Activated T-helper 2 cell treated with anti-CD3 and anti-CD28 coated beads, Interferon-gamma antibody, Interleukin-2, Interleukin-4, amounts not matched to agents 10 μg/mL and 5 μg/mL and 100 μg/mL, durations not matched to agents 14 hours and 24 hours and 36 hours (primary cell): ENCODE measurements at places on chromosomes 6 and 20. TPM values are rescaled to one million over a fixed set of nuclear protein-coding genes. Genes with fewer than 3 reads are reported as not detected.

DNA sequence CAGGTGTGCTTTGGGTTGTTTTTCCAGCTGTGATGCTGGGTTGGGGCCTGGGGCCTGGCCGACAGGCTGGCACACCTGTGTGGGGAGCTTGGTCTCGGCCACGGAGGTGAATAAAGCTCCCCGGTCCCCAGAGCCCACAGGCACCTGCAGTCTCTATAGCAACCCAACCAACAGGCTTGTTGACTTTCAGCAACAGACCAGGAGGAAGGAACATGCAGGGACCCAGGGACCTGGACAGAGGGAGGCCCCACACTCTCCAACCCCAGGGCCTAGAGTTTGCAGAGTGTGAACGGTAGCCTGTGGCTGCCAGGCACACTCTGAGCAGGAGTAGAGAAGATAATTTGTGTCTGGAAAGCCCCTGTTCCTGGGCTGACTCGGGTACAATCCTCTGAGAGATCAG is 14.6 kb upstream of the SYNJ2 start:
- DNase-seq = no peak
- H3K4me3 ChIP-seq = no peak overlapping the region
- peaks cover 19% of the 10 kb centered on the region for H3K4me1 ChIP-seq
- H3K36me3 ChIP-seq = peaks cover 8% of the 10 kb centered on the region
- H3K27me3 ChIP-seq = peaks cover 13% of the 10 kb centered on the region

DNA sequence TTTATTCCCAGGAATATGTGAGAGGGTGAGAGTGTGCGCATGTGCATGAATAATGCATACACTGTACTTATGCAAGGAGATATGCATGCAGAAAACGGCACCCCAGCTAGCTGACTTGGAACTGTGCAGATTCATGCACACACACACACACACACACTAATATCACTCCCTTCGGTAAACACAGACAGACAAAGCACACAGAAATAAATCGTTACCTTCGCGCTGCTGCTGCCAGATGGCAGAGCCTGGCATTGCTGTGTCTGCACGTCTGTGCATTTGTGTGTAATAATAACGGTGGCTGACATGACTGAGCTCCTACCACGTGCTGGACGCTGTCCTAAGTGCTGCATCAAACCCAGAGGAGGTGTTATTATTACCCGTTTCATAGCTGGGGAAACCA is 36.8 kb downstream of the PREX1 start:
- no peak overlapping the region for H3K4me3 ChIP-seq
- peaks cover 9% of the 10 kb centered on the region for H3K36me3 ChIP-seq
- H3K27me3 ChIP-seq = peaks cover 3% of the 10 kb centered on the region

DNA sequence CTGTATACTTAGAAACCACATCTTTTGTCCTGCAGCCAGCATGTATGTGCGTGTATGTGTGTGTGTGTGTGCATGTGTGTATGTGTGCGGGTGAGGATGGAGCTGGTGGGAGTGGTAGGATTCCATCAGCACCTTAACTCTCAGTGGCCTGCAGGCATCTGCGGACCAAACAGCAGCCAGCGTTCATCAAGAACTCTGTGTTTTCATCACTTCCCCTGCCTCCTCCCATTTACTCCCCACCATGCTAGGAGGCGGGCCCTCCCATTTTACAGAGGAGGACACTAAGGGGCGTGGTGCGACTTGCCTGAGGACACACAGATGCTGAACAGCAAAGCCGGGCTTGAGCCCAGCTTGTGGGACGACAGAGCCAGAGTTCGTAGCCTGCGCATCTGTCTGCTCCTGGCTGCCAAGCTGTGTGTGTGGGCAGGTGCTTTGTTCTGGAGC is 8.9 kb downstream of the VSTM2L start:
- no peak overlapping the region for H3K4me3 ChIP-seq
- H3K27me3 ChIP-seq = peaks cover 47% of the 10 kb centered on the region
- peaks cover 9% of the 10 kb centered on the region for H3K4me1 ChIP-seq
- no peak overlapping the region for H3K27ac ChIP-seq
- no peak for DNase-seq
- no peaks in the 10 kb centered on the region for H3K36me3 ChIP-seq

GRCh38 chr20:58980711-58981627 is at the start of gene NELFCD:
NELFCD (plus strand) TSS chr20:58981256; CDS start chr20:58981310, 54 bp downstream.
- peaks cover 27% of the 10 kb centered on the region for H3K4me1 ChIP-seq
- peaks cover 3% of the 10 kb centered on the region for H3K27me3 ChIP-seq
- peak; percentile 83 for DNase-seq
- peak within 1 kb of the TSS; percentile 93 for H3K4me3 ChIP-seq

GRCh38 chr6:159684013-159684304 is 9.1 kb downstream of the SOD2 start:
- H3K27me3 ChIP-seq = no peaks in the 10 kb centered on the region
- DNase-seq = no peak
- peaks cover 62% of the 10 kb centered on the region for H3K36me3 ChIP-seq

DNA sequence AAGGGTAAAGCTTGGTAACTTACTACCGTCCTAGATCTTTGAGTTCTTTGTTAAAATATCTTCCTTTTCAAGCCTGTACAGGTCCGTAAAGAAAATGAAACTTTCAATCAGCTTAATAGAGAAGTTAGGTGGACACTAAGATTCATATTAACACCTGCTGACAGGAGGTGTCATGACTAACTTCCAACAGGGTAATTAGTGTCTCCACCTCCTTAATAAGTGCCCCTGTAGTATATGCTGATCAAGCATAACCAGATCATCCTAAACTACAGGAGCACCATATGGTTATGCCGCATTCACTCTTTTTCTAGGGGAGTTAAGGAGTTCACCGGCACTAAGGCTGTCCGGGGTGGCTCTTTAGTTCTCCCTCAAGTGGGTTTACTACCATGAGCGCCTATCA is 23.9 kb upstream of the RALGAPA2 start:
- no peaks in the 10 kb centered on the region for H3K36me3 ChIP-seq
- no peak overlapping the region for H3K27ac ChIP-seq
- peaks cover 11% of the 10 kb centered on the region for H3K27me3 ChIP-seq
- H3K4me3 ChIP-seq = no peak overlapping the region
- peaks cover 11% of the 10 kb centered on the region for H3K4me1 ChIP-seq
- no peak for DNase-seq

GRCh38 chr6:20203561-20204511 is 8.4 kb downstream of the MBOAT1 start:
- H3K36me3 ChIP-seq = peaks cover 48% of the 10 kb centered on the region
- H3K27ac ChIP-seq = peak overlapping the region; percentile 84
- H3K27me3 ChIP-seq = no peaks in the 10 kb centered on the region
- peaks cover 69% of the 10 kb centered on the region for H3K4me1 ChIP-seq

DNA sequence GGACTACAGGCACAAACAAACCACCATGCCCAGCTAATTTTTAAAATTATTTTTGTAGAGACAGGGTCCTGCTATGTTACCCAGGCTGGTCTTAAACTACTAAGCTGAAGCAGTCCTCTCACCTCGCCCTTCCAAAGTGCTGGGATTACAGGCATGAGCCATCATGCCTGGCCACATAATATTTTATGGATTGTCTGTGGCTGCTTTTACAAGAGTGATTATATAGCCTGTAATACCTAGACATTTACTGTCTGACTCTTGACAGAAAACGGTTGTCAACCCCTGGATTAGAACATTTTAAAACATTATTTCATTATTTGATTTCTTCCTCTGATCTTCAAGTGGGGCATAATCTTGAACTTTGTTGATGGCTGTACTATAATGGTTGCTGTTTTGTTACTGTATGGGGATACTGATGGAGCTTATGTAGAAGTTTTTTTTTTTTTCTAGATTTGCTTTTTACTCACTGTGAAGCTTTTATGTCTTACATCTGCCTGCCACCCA is 14.3 kb downstream of the PARD6B start:
- H3K27ac ChIP-seq = peak overlapping the region; percentile 73
- no peak for DNase-seq
- peaks cover 31% of the 10 kb centered on the region for H3K4me1 ChIP-seq
- H3K4me3 ChIP-seq = no peak overlapping the region
- H3K36me3 ChIP-seq = peaks cover 22% of the 10 kb centered on the region

DNA sequence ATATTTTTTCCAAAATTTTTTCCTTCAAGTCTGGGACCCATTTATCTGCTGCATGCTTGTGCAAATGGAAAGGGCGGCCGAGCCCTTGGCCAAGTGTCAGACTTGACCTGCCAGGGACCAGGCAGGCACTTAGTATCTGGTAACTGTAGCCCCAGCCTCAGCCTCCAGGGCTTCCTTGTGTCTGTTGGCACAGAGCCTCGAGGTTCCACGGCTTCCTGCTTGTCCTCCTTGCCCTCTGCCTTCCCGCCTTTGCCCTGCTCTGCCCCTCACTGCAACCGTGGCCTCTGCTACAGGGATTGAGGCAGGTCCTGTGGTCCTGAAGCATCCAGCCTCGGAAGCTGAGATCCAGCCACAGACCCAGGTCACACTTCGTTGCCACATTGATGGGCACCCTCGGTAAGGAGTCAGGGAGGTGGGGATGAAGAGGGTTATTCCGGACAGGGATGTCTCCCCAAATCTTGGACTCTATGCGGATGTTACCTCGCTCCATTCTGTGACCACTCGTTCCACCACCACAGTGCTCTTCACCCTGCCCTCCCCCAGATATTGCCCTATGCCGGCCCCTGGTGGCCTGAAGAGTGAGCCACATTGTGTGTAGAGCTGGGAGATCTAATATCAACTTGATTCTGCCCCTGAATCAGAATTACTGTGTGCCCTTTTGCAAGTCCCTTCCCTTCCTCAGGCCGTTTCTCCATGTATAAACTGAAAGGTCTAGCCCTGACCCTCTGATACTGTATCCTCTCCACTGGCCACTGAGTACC is 41.5 kb upstream of the SRF start:
- H3K4me3 ChIP-seq = no peak overlapping the region
- H3K36me3 ChIP-seq = no peaks in the 10 kb centered on the region
- DNase-seq = no peak
- H3K4me1 ChIP-seq = no peaks in the 10 kb centered on the region
- H3K27me3 ChIP-seq = no peaks in the 10 kb centered on the region
- no peak overlapping the region for H3K27ac ChIP-seq

DNA sequence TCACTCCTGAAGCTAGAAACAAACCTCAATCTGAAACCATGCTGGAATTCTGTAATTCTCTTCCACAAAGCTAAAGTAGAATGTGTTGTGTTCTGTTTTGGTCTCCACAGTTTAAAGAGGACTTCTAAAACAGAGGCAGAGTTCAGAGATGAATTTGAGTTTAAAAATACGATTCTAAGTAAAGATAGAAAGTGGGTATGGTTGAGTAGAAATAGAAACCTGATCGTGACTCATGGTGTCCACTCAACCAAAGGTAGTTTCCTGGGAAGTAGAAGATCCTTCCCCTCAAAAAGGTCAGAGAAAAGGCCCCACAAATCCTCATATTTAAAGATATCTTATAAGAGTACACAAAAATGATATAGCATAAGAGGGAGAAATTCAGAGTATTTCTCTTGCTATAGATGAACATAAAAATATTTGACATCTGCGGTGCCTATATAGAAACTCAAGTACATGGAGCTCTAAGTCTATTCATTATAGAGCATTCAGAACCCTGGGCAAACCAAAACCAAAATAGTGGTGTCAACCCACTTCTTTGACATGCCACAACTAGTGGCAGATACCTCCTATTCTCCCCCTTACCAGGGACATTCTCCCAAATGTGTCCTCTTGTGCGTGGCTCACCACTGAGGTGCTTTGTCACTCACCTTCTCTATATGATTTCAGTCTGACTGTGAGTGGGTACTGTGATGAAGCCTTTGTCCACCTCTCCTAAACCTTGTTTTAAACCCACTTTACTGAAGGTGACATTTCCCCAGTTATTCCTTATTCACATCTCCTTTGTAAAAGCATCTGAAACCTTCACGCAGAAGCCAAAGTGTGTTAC is 84.5 kb downstream of the PLCB1 start:
- H3K27ac ChIP-seq = peak overlapping the region; percentile 44
- peak overlapping the region; percentile 9 for H3K4me3 ChIP-seq
- H3K36me3 ChIP-seq = no peaks in the 10 kb centered on the region
- no peak for DNase-seq
- H3K27me3 ChIP-seq = no peaks in the 10 kb centered on the region

GRCh38 chr6:35327349-35328027 is 14.9 kb upstream of the PPARD start:
- H3K4me3 ChIP-seq = no peak overlapping the region
- peaks cover 36% of the 10 kb centered on the region for H3K36me3 ChIP-seq
- peak overlapping the region; percentile 41 for H3K27ac ChIP-seq

GRCh38 chr6:88671624-88672023 is 291.8 kb downstream of the RNGTT start:
- no peak overlapping the region for H3K27ac ChIP-seq
- no peaks in the 10 kb centered on the region for H3K27me3 ChIP-seq
- H3K36me3 ChIP-seq = peaks cover 45% of the 10 kb centered on the region
- H3K4me1 ChIP-seq = no peaks in the 10 kb centered on the region
- H3K4me3 ChIP-seq = no peak overlapping the region
- no peak for DNase-seq

GRCh38 chr6:90008189-90008907 is 114.1 kb downstream of the GJA10 start:
- DNase-seq = no peak
- peaks cover 52% of the 10 kb centered on the region for H3K36me3 ChIP-seq
- H3K27ac ChIP-seq = peak overlapping the region; percentile 62
- H3K4me1 ChIP-seq = peaks cover 30% of the 10 kb centered on the region
- H3K27me3 ChIP-seq = no peaks in the 10 kb centered on the region
- H3K4me3 ChIP-seq = no peak overlapping the region

- peak within 1 kb of the TSS; percentile 75 for H3K4me3 ChIP-seq
- H3K27me3 ChIP-seq = peaks cover 63% of the 10 kb centered on the region
- H3K4me1 ChIP-seq = peaks cover 7% of the 10 kb centered on the region
- no peak within 1 kb of the TSS for H3K27ac ChIP-seq
Observed at GRCh38 chr6:106974336-106974998, at the start of gene CD24. CD24 (minus strand) TSS chr6:106974729; CDS start chr6:106974646, 83 bp downstream.

DNA sequence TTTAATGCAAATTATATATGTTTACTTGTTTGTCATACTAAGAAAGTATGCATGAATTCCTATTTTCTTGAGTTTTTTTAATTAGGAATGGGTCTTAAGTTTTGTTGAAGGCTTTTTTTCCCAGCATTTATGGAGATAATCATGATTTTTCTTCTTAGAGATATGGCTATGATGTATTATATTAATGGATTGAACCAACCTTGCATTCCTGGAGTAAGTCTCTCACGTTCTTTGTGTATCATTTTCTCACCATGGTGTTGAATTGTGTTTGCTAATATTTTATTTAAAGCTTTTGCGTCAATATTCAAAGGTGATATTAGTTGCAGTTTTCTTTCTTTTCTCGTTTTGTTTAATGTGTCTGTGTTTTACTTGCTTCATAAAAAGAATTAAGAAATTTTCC is 48.4 kb upstream of the SLC35D3 start:
- no peak overlapping the region for H3K4me3 ChIP-seq
- peaks cover 30% of the 10 kb centered on the region for H3K36me3 ChIP-seq
- no peak overlapping the region for H3K27ac ChIP-seq
- no peaks in the 10 kb centered on the region for H3K4me1 ChIP-seq
- DNase-seq = no peak

Gene SLC35F1
- 0.09 TPM in 1 of 2 replicates, not detected in the other for total RNA-seq

Gene HLA-DOA
- total RNA-seq = 0.28 and 0.37 TPM in 2 replicates

Gene IL17F
- total RNA-seq = not detected in 2 replicates

Gene MMP24
- not detected in 2 replicates for total RNA-seq

Gene PPP2R5D
- 62.7 and 63.2 TPM in 2 replicates for total RNA-seq

Gene TMEM14A
- total RNA-seq = 17.0 and 18.9 TPM in 2 replicates

Gene NKX2-2
- total RNA-seq = not detected in 2 replicates

Gene COX4I2
- total RNA-seq = not detected in 2 replicates

Gene LINC00237
- total RNA-seq = not detected in 2 replicates
